ENCODE measurements at places on chromosomes 13 and 19.

GRCh38 chr19:13819238-13819637 is 24.0 kb downstream of the ZSWIM4 start:
- DNase-seq = no peak

GRCh38 chr13:95153647-95154412 is 147.4 kb downstream of the ABCC4 start:
- no peak for DNase-seq

DNA sequence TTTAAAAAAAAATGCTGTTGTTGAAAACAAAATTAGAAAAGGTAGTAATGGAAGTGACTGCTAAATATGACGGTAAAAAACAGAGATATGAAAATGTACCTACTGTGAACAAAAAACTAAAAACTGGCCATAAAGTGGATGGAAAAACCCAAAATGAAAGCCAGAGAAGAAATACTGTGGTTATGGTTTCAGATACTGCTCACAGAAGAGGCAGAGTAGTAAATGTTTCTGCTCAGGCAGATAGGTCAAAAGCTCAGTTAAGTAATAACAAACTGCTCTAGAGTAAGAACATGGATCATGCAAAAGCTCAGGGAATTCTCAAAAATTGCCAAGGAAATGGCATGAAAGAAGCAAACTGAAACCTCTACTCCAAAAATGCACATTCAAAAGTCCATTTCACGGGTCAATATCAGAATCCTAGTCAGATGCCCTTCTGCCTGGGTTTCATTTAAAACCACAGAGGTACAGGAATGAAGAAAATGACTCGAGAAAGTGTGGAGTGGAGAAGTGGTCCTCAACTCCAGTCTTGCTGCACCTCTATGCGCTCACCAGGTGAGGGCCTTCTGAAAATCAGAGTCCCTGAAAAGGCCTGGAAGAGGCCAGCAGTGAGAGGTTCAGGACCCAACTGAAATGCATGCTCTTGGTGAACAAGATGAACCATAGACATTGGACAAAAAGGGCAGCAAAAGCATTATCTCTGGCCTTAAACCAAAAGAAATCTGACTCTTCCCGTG is 315.0 kb upstream of the SPRY2 start:
- no peak for DNase-seq

- DNase-seq = no peak
Measured at GRCh38 chr19:11704626-11705025, 34.1 kb downstream of the ZNF823 start.

GRCh38 chr13:114068656-114069318 is 63.6 kb downstream of the RASA3 start:
- DNase-seq = no peak

Measured in GM18507 (cell line).